HT-29 (cell line): ENCODE measurements at places on chromosomes 4 and X. TPM values are rescaled to one million over a fixed set of nuclear protein-coding genes. Genes with fewer than 3 reads are reported as not detected.

The PITX2 gene
- 8.6 and 10.3 TPM in 2 replicates for total RNA-seq

The SLC34A2 gene
- total RNA-seq, result not detected in 2 replicates

The EGF gene
- total RNA-seq, result 0.68 and 1.0 TPM in 2 replicates

The POLA1 gene
- 9.0 and 9.9 TPM in 2 replicates for total RNA-seq

The CRMP1 gene
- total RNA-seq, result not detected in 2 replicates
